ENCODE measurements at places on chromosomes 2 and 18. TPM values are rescaled to one million over a fixed set of nuclear protein-coding genes. Genes with fewer than 3 reads are reported as not detected.

The LCT gene
- under 0.01 TPM for total RNA-seq

- peak; percentile 19 for DNase-seq
Measured at GRCh38 chr18:8177330-8178016, 431.8 kb upstream of the RAB12 start.

DNA sequence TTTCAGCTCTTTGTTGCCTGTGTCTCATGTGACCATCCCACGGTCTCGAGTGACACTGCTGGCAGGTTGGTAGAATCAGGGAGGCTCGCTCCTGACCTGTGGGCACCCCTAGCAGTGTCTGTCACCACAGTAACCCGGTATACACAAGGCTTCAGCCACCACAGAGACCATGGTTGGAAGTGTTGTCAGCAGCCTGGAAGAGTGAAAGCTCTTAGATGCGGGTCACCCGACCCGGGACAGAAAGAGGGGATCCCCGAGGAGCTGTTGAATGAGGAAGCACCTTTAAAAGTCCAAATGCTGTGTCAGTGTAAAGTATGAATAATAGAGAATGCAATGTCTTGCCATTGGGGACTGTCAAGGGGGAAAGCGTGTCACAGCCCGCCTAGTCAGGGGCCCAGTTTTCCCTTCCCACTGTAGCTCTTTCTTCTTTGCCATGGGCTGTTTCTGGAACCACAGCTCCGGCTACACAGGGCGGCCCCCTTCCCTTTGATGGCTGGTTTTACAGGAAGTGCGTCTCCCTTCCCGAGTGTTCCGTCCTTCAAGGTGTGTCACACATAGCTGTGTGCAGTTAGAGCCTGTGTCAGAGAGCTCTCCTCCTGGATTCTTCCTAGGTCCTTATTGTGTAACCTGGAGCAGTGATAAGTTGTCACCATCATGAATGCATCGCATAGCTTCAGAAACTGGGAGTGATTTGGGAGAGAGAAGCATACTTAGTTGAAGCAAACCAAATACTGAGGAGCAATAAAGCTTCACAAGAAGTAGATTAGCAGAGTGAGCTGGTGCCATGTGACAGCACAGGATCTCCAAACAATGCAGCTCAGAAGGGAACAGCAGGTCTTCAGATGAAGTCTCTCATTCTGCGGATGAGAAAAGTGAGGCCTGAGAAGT lies 81.4 kb downstream of the MTCL1 start:
- DNase-seq = no peak

DNA sequence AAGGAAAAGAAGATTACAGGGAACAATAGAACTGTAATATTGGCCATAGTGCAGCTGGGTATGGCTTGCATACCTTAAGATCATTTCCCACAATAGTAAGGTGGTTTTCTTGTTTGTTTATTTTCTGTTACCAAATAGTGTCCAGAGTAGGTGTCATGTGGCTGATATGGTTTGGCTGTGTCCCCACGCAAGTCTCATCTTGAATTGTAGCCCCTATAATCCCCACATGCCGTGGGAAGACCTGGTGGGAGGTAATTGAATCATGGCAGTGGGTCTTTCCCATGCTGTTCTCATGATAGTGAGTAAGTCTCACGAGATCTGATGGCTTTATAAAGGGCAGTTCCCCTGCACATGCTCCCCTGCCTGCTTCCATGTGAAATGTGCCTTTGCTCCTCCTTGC lies 190.1 kb downstream of the ICOS start:
- no peak for DNase-seq

DNA sequence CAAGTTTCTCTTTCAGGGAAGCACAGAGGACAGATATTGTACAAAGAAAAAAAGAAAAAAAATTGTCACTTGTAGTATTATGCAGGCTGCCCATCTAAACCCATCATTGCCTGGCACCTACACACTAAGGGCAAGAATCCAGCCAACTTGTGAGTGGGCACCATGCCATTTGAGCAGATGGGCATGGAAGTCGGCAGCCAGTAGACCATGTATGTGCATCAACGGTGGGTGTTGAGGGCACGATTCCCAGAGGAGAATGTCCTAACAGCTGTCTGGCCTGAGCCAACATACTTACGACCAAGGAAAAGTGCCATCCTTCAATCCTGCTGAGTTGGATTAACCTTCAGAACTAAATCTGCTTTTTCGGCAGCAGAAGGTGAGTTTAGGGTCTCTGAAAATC lies 63.9 kb downstream of the ARHGAP15 start:
- DNase-seq = no peak

GRCh38 chr2:37966326-37966725 lies 41.2 kb downstream of the RMDN2 start:
- DNase-seq = no peak

The LBX2 gene
- 3.0 TPM for total RNA-seq

- no peak for DNase-seq
Measured at GRCh38 chr2:235677276-235677788, 183.5 kb downstream of the AGAP1 start.

DNA sequence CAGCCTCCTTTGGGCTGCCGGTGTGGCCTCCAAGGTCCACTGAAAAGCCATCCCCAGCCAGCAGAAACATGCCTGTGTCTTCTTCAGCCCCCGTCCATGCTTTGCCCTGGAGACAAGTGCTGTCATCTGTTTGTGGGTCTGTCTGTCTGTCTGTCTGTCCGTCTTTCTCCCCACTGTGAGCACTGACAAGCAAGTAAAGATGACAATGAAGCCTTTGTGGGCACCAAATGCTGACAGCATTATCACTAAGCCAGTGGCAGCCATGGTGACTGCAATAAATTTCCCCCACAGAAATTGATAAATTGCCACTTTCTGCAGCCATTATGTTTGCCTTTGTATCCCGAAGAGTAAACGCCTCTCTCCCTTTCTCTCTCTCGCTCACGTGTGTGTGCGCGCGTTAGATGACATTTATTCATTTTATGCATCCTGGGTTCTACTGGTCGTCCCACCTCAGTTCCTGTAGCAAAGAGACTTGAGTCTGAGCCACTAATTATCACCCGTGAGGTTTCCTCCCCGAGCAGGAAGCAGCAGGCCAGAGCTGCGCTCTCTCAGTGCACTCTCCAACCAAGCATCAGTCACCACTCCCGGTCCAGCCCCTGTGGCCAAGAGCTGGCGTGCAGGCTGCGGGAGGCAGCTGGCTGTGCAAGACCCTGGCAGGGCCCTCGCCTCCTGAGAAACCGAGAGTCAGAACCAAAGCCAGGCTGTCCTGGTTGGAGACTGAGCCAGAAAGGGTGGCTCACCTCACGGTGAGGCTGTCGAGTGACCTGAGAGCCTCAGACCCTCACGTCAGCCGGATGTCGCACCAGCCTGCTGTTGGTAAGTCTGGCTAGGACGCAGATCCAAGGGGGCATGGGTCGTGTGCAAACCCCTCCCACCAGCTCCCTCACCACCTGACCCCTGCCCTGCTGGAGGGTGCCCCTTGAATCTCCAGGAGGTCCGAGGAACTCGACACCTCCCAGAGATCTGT lies 6.9 kb downstream of the STEAP3 start:
- DNase-seq = peak; percentile 74

DNA sequence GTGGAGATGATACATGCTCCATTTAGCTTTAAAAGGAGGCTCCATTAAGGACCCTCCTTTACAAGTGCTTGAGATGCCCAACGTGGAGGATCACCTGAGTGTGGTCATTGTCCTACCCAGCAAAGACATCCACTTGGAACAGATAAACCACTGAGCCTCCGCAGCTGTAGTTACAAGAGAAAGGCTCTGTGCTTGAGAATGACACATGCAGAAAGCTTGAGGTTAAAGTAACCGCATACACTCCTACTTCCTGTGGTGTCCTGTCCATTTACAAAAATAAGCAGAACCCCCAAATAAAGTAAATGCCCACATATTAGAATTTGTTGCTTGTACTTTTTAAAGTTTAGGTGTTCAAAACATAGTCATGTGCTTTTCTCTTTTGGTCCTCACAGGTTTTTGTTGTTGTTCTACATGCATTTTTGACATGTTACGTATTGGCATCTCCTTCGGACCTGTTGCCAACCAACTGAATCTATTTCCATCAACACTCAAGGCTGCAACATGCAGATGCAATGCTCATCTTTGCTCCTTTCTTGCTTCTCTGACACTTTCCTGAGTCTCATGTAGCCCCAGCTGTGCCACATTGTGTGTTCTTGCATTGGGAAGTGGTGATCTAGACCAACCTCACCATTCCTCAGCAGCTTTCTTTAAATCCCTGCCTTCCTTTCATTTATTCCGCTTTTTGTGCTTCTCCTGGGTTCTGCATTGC lies 56.0 kb downstream of the SERPINB7 start:
- peak; percentile 28 for DNase-seq

DNA sequence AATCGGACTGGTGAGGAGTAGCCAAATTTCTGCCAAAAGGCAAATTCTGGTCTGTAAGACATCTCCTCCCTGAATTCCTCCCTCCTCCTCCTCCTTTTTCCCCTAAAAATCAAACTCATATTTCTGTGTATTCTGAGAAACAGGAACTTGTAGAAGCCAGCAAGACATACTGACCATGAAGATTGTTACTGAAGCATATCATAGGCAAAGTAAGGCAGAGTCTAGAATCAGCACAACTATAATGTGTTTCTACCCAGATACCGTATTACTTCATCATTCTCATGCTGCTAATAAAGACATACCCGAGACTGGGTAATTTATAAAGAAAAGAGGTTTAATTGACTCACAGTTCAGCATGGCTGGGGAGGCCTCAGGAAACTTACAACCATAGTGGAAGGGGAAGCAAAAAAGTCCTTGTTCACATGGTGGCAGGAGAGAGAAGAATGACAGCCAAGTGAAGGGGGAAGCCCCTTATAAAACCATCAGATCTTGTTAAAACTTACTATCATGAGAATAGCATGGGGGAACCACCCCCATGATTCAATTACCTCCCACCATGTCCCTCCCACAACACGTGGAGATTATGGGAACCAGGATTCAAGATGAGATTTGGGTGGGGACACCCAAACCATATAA lies 24.9 kb upstream of the EPC2 start:
- DNase-seq = no peak

- peak; percentile 0 for DNase-seq
Measured at GRCh38 chr2:208820014-208820688, 413.6 kb downstream of the PTH2R start.

The RTP5 gene
- total RNA-seq = not detected

- peak; percentile 66 for DNase-seq
Measured at GRCh38 chr18:10923551-10924070, 225.8 kb downstream of the PIEZO2 start.

Data from fibroblast of lung (primary cell).